Uterus (tissue), 4 donors: ENCODE measurements at places on chromosomes 16 and 17.

DNA sequence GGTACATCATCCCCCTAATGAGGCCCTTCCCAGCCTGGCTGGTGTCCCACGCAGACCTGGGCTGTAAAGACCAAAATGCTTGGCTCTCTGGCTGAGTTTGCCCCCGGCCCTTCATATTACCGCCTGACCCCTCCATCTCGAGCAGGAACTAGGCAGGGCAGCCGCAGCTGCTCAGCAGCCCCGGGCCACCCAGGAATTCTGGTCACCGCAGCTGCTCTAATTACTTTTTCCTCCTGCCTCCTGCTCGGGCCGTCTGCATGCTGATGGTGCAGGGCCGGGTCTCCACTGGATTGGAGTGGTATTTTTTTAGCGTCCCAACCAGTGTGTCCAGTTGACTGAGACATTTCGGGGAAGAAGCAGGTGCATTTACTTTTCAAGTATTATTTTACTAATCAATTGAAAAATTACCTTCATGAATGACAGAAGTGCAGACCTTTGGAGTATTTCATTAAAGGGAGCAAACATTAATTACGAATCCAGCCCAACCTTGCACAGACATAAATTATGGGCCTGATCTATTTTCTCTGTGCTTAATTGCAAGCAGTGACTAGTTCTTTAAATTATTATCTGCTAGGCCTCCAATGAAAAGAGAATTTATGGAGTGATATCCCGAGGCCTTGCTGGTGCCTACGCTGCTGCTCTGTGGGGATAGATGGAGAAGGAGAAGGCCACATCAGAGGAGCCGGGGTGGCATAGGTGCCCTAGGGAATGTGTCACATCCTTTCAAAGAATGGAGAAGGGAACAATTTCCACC, 176.2 kb downstream of the CYLD start:
- DNase-seq: no peak
- no peaks in the 10 kb centered on the region for H3K4me1 ChIP-seq
- H3K36me3 ChIP-seq: no peaks in the 10 kb centered on the region
- no peak overlapping the region for H3K27ac ChIP-seq
- no peaks in the 10 kb centered on the region for H3K27me3 ChIP-seq
- H3K4me3 ChIP-seq: no peak overlapping the region

- no peaks in the 10 kb centered on the region for H3K36me3 ChIP-seq
- no peaks in the 10 kb centered on the region for H3K4me1 ChIP-seq
- H3K4me3 ChIP-seq: no peak overlapping the region
- no peaks in the 10 kb centered on the region for H3K27me3 ChIP-seq
These were observed 529.0 kb upstream of the CDH5 start for GRCh38 chr16:65837464-65837863.

DNA sequence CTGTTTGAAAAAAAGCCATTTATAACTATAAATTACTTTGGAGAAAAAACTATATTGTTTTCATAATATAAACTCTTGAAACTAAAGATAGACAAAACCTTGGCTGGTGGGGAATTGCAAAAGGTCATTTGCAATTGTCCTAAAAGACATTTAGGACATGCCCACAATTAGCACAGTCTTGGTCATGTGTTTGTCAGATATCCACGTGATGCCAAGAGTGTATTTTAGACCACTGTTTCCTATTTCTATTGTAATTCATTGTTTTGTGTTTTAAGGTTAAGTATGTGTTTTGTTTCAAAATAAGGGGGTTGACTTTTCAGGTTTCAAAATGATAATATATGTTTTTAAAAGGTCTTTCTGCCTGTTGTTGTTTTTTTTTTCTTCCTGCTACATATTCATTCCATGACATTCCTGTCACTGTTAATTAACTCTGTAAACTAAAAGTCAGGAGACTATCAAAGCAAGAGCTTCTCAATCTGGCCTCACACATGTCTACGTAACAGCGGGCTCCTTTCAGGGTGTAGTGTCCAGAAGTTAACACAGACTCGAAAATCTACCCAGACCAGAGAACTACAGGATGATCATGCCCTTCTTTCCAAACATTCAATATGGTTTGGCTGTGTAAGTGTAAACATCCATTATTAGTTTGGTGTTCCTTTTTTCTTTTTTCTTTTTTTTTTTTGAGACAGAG, 58.7 kb downstream of the COG7 start:
- no peaks in the 10 kb centered on the region for H3K4me1 ChIP-seq
- peak overlapping the region; percentile 56 for H3K27ac ChIP-seq
- H3K36me3 ChIP-seq: no peaks in the 10 kb centered on the region

- no peaks in the 10 kb centered on the region for H3K27me3 ChIP-seq
- DNase-seq: no peak
- H3K4me3 ChIP-seq: no peak overlapping the region
- H3K4me1 ChIP-seq: no peaks in the 10 kb centered on the region
- H3K27ac ChIP-seq: no peak overlapping the region
These were observed 18.9 kb upstream of the CFAP20 start for GRCh38 chr16:58148099-58148498.

DNA sequence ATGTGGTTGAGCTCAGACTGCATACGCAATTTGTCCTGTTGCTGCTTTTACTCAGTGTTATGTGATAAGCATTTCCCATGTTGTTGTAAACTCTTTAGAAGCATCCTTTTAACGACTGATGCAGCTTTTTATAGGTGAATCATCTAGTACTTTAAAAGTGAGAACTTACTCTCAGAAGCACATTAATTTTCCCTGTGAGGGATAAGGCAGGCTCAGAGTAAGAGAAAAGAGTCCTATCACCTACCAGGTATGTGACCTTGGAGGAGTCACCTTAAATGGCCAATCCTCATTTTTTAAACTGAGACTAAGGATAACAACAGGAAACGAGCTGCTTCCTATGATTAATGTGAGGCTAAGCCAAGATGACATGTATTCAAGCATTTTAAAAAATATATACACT, 34.4 kb upstream of the GAN start:
- no peaks in the 10 kb centered on the region for H3K27me3 ChIP-seq
- no peaks in the 10 kb centered on the region for H3K36me3 ChIP-seq
- no peak for DNase-seq
- H3K4me3 ChIP-seq: no peak overlapping the region
- H3K27ac ChIP-seq: no peak overlapping the region

DNA sequence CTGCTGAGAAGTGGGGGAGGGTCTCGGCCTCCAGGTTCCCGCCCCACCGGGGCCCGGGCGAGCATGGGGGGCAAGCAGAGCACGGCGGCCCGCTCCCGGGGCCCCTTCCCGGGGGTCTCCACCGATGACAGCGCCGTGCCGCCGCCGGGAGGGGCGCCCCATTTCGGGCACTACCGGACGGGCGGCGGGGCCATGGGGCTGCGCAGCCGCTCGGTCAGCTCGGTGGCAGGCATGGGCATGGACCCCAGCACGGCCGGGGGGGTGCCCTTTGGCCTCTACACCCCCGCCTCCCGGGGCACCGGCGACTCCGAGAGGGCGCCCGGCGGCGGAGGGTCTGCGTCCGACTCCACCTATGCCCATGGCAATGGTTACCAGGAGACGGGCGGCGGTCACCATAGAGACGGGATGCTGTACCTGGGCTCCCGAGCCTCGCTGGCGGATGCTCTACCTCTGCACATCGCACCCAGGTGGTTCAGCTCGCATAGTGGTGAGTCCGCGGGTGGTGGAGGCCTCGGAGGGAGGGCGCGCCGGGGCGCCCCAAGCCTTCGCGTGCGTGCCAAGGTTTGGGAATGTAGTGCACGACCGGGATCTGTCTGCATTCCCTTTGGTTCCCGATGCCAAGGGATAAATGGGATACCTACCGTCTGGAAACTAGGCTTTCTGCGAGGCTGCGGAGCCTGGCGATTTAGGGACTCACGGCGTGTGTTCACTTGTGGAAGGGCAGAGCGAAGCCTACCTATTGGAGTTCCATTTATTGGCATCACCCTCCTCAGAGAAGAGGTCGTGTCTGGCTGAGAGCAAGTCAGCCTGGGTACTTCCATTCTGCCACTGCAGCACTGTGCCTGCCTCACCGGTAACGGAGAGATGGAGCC, 1.0 kb downstream of the ZNRF1 start:
- H3K27ac ChIP-seq: peak overlapping the region; percentile 89
- H3K4me1 ChIP-seq: no peaks in the 10 kb centered on the region
- no peaks in the 10 kb centered on the region for H3K27me3 ChIP-seq
- H3K36me3 ChIP-seq: no peaks in the 10 kb centered on the region
- H3K4me3 ChIP-seq: peak overlapping the region; percentile 73

DNA sequence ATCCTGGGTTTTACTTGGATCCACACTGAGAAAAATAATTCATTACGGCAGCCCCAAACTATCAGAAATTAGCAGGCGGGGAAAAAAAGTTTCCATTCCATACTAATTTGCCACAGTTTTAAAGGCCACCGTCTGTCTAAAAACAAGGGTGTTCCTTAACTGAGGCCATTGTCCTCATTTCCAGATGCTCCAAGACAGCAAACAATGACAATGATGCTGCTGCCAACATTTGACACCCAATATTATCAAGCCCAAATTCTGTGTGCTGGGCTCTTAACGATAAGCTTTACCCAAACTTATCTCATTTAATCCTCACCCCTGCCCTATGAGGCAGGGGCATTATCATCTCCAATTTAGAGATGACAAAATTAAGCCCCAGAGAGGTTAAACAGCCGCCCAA, 26.3 kb downstream of the CUEDC1 start:
- H3K4me3 ChIP-seq: no peak overlapping the region
- no peaks in the 10 kb centered on the region for H3K4me1 ChIP-seq
- H3K27ac ChIP-seq: no peak overlapping the region

GRCh38 chr17:83052241-83052564, 27.2 kb upstream of the METRNL start:
- no peak for DNase-seq
- H3K27me3 ChIP-seq: no peaks in the 10 kb centered on the region
- H3K4me3 ChIP-seq: peak overlapping the region; percentile 34
- peaks cover 4% of the 10 kb centered on the region for H3K4me1 ChIP-seq

GRCh38 chr16:6636457-6636856, 696.2 kb upstream of the RBFOX1 start:
- H3K36me3 ChIP-seq: no peaks in the 10 kb centered on the region
- no peaks in the 10 kb centered on the region for H3K27me3 ChIP-seq
- no peak for DNase-seq
- H3K4me1 ChIP-seq: no peaks in the 10 kb centered on the region
- H3K27ac ChIP-seq: no peak overlapping the region

GRCh38 chr17:15101175-15101574, 164.0 kb downstream of the PMP22 start:
- no peak overlapping the region for H3K27ac ChIP-seq
- no peak for DNase-seq
- H3K4me1 ChIP-seq: no peaks in the 10 kb centered on the region
- no peaks in the 10 kb centered on the region for H3K27me3 ChIP-seq
- H3K4me3 ChIP-seq: no peak overlapping the region

DNA sequence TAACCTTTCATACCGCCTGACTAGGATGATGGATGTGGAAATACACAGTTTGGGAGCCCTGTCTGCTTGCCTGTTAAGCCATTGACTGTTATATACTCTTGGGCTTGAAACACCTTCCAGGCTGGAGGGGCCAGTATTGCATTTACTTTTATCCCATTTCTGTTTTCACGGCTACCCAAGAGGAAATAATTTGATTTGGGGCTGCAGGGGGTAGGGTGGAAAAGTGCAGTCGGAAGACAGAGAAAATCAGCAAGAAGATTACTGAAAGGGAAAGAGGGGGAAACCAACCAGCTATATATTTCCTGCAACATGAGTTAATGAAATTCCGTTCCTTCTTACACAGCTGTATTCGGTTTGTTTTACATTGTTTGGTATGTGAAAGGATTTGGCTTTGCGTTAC, 202.5 kb downstream of the CDH13 start:
- DNase-seq: no peak
- no peak overlapping the region for H3K4me3 ChIP-seq
- no peaks in the 10 kb centered on the region for H3K27me3 ChIP-seq

DNA sequence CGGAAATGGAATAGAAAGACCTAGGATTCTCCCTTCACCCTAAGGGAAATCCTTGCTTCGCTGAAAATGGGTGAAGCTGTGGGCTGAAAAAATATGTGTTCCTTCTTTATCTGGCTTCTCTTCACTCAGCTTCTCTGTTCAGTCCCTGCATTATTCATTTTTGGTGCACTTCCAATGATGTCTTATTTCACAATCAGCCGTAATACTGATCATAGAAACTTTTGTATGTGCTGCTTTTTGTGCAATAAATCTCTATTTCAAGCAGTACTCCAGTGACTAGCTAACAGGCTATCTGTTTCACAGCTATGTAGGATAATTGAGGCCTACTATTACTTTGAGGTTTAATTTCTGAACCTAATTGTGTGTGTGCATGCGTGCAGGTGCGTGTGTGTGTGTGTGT, 144.6 kb downstream of the FOXL1 start:
- H3K27ac ChIP-seq: no peak overlapping the region
- H3K4me1 ChIP-seq: no peaks in the 10 kb centered on the region
- H3K27me3 ChIP-seq: no peaks in the 10 kb centered on the region
- DNase-seq: no peak
- H3K4me3 ChIP-seq: no peak overlapping the region

GRCh38 chr16:70779361-70779760, 21.6 kb downstream of the VAC14 start:
- H3K27me3 ChIP-seq: no peaks in the 10 kb centered on the region
- peak overlapping the region; percentile 43 for H3K27ac ChIP-seq
- no peaks in the 10 kb centered on the region for H3K36me3 ChIP-seq
- H3K4me1 ChIP-seq: no peaks in the 10 kb centered on the region
- H3K4me3 ChIP-seq: no peak overlapping the region

- H3K27me3 ChIP-seq: no peaks in the 10 kb centered on the region
- H3K4me3 ChIP-seq: no peak overlapping the region
- no peaks in the 10 kb centered on the region for H3K36me3 ChIP-seq
- no peaks in the 10 kb centered on the region for H3K4me1 ChIP-seq
- DNase-seq: no peak
These were observed 505.0 kb downstream of the HS3ST4 start for GRCh38 chr16:26196802-26197201.

DNA sequence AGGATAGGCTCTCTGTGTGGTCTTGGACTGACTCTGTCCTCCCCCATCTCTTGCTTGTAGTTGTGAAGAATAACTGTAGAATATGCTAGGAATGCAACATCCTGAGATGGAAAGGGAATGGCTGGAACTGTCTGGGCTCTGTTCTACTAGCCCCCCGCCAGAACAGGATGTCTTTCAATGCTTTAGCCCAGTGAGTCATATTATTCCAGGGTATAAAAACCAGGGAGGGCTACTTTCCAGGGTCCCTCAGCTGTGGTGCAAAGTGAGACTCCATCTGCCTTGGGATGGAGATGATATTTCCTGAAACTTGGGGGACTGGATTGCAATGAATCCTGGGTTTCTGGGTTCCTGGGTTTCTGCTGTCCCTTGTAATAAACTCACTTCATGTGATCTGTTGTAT, 32.1 kb downstream of the HYDIN start:
- no peak overlapping the region for H3K27ac ChIP-seq
- H3K36me3 ChIP-seq: no peaks in the 10 kb centered on the region
- H3K4me1 ChIP-seq: no peaks in the 10 kb centered on the region
- DNase-seq: no peak
- H3K27me3 ChIP-seq: no peaks in the 10 kb centered on the region

GRCh38 chr16:73020409-73020884, 27.5 kb downstream of the ZFHX3 start:
- no peak overlapping the region for H3K4me3 ChIP-seq
- H3K27me3 ChIP-seq: no peaks in the 10 kb centered on the region
- H3K27ac ChIP-seq: no peak overlapping the region
- no peak for DNase-seq
- no peaks in the 10 kb centered on the region for H3K4me1 ChIP-seq
